ENCODE measurements at places on chromosomes 5 and 9.

DNA sequence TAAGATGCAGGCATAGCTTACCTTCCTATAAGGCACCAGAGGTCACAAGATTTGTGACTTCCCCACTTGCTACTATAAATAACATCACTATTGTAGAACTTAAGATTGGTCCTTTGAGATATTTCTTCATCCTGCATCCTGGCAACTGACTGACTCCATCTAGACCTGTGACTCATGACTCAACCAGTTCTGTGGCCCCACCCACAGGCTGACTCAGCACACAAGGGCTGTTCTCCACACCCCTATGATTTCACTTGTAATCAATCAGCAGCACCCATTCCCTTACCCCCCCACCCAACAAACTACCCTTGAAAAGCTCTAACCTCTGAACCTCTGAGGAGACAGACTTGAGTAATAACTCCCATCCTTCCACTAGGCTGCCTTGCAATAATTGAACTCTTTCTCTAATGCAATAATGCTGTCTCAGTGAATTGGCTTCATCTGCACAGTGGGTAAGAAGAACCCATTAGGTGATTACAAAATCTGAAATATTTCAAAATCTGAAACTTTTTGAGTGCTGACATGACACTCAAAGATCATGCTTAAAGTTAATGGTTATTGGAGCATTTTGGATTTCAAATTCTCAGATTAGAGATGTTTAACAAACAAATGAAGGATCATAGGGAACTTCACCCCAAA is 296.7 kb downstream of the ARL15 start:
- peak; percentile 31 for DNase-seq

DNA sequence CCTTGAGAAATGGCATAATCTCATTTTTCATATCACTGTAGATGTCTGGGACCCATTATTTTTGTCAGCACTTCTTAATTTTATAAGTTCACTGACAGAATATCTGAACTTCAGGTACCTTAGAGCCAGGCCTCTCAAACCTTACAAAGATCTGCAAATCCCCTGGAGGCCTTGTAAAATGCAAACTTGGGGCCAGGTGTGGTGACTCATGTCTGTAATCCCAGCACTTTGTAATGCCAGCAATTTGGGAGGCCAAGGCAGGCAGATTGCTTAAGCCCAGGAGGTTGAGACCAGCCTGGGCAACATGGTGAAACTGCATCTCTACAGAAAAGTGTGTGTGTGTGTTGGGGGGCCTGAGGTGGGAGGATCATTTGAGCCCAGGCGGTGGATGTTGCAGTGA is 30.8 kb downstream of the RASGRF2 start:
- DNase-seq = no peak

GRCh38 chr5:176608937-176609723 is 826 bp downstream of the GPRIN1 start:
- DNase-seq = peak; percentile 15

DNA sequence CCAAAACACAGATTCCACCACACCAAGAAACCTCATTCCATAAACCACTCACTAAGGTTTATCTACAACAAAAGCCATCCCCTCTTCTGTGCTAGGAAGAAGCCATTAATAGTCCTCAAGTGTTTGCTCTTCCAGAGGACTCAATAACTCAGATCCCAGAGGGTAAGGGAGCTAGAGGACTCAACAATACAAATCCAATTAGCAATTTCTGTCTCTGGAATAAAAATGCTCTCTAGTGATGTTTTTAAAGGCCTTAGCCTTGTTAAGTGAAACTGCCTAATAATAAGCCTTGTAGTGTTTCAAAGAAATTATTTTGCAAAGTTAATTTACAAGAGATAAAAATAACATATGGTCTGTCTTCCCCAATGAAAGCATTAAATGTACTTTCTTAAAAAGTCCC is 942.4 kb downstream of the CDH12 start:
- DNase-seq = no peak

Data from kidney glomerular epithelial cell (primary cell).